T-cell (primary cell): ENCODE measurements at places on chromosomes 12 and 14.

DNA sequence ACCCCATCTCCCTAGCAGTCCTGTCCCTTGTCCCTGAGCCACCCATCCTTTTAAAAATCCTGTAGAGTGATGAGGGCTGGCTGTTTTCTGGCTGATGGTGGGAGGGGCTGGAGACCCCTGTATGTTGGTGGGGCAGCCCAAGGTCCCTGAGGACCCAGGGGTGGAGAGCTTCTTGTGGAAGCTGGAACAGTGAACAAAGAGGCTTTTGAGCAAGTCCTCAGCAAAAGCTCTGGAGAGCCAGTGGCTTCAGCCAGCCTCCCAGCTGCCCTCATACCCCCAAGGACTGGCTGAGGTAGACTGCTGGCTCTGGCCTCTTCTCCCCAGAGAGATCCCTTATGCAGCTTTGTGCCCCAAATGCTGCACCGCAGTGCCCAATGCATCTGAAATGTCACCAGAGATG is 29.2 kb upstream of the COL2A1 start:
- H3K27ac ChIP-seq = no peak overlapping the region
- peaks cover 8% of the 10 kb centered on the region for H3K27me3 ChIP-seq
- no peaks in the 10 kb centered on the region for H3K4me1 ChIP-seq
- no peaks in the 10 kb centered on the region for H3K36me3 ChIP-seq
- H3K4me3 ChIP-seq = no peak overlapping the region

DNA sequence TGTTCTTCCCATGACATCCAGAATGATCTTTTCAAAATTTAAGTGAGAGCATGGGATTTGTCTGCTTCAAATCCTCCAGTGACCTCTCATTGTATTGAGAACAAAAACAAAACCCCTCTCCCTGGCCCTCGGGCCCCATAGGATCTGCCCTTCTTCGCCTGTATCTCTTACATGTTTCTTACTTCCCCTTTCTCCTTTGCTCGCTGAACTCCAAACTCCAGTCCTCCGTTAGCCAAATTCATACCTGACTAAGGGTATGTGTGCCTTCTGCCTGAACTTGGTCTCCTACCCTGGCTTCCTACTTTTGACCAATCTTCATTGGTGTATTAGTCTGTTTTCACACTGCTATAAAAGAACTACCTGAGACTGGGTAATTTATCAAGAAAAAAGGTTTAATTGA is 13.2 kb upstream of the TSPAN11 start:
- no peak overlapping the region for H3K4me3 ChIP-seq
- no peaks in the 10 kb centered on the region for H3K36me3 ChIP-seq
- no peak for DNase-seq
- H3K4me1 ChIP-seq = no peaks in the 10 kb centered on the region
- no peak overlapping the region for H3K27ac ChIP-seq

DNA sequence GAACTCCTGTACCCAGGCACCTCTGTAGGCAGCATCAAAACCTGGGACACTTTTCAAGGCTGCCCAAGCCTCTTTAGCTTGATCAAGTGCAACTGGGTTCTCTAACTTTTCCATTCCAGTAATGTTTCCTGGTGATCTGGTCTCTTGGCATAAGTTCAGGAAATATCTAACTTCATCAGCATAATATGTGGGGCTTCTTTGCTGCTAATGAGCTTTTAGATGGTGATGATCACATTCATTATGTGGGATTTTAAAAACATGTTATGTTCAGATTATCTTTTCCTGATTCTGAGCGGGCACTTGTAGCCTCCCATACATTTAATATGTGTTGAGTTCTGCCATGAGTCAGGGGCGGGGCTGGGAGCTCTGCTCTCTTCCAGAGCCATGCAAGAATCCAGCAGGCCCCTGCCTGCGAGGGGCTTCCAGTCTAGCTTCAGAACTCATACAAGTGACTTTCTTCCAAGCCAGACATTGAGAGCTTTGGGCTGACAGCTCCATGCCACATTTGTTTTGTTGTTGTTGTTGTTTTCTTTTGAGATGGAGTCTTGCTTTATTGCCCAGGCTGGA is 39.5 kb upstream of the RIN3 start:
- H3K27me3 ChIP-seq = no peaks in the 10 kb centered on the region
- DNase-seq = no peak
- no peak overlapping the region for H3K4me3 ChIP-seq
- H3K27ac ChIP-seq = no peak overlapping the region
- no peaks in the 10 kb centered on the region for H3K36me3 ChIP-seq

- peaks cover 15% of the 10 kb centered on the region for H3K36me3 ChIP-seq
- H3K27me3 ChIP-seq = no peaks in the 10 kb centered on the region
- peak overlapping the region; percentile 77 for H3K27ac ChIP-seq
- peaks cover 36% of the 10 kb centered on the region for H3K4me1 ChIP-seq
- H3K4me3 ChIP-seq = no peak overlapping the region
Observed at GRCh38 chr14:64725879-64726584, 21.8 kb downstream of the PLEKHG3 start.
